ENCODE measurements at places on chromosomes 16 and 17. TPM values are rescaled to one million over a fixed set of nuclear protein-coding genes. Genes with fewer than 3 reads are reported as not detected.

- H3K4me1 ChIP-seq = peaks cover 32% of the 10 kb centered on the region
- peak; percentile 46 for DNase-seq
- no peaks in the 10 kb centered on the region for H3K27me3 ChIP-seq
- H3K36me3 ChIP-seq = no peaks in the 10 kb centered on the region
- H3K27ac ChIP-seq = peak overlapping the region; percentile 63
Observed at GRCh38 chr17:50660042-50660886, 25.6 kb downstream of the ABCC3 start.

GNAO1 gene
- total RNA-seq = 15.4 TPM

MSI2 gene
- total RNA-seq = 118 TPM

FAM20A gene
- total RNA-seq = 2.9 TPM

GRCh38 chr16:70592106-70592571 lies 54.2 kb upstream of the IL34 start:
- peak overlapping the region; percentile 79 for H3K27ac ChIP-seq
- no peaks in the 10 kb centered on the region for H3K27me3 ChIP-seq
- peaks cover 59% of the 10 kb centered on the region for H3K4me1 ChIP-seq
- H3K4me3 ChIP-seq = no peak overlapping the region
- peak; percentile 42 for DNase-seq

GAS7 gene
- 87.6 TPM for total RNA-seq

GRCh38 chr16:7397901-7398300 lies 65.3 kb downstream of the RBFOX1 start:
- peaks cover 20% of the 10 kb centered on the region for H3K4me1 ChIP-seq
- H3K4me3 ChIP-seq = no peak overlapping the region
- H3K27ac ChIP-seq = no peak overlapping the region
- no peaks in the 10 kb centered on the region for H3K27me3 ChIP-seq
- no peak for DNase-seq

MYH2 gene
- 0.33 TPM for total RNA-seq

GRCh38 chr16:49158029-49158642 lies 123.5 kb downstream of the CBLN1 start:
- H3K27ac ChIP-seq = no peak overlapping the region
- H3K36me3 ChIP-seq = no peaks in the 10 kb centered on the region
- peak; percentile 14 for DNase-seq
- H3K27me3 ChIP-seq = peaks cover 4% of the 10 kb centered on the region

DNA sequence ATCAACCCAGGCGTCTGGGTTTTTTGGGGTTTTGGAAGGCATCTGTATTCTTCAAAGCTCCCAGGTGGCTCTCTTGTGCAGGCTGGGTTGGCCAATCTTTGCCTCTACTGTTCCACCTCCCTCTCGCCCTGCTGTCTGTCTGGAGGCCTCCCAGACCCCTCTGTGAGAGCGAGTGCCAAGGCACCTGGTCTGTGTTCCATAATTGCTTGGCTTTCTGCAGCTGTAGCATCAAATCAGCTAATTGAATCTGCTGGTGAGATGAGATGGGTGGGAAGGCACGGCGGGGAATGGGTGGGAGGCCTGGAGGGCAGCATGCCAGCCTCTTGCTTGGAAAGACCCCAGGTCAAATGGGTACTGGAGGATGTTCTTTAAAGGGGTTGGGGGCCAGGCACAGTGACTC lies 52.5 kb upstream of the CLEC19A start:
- peaks cover 12% of the 10 kb centered on the region for H3K36me3 ChIP-seq
- no peak overlapping the region for H3K4me3 ChIP-seq

YBX2 gene
- total RNA-seq = 0.77 TPM

GRCh38 chr17:55089256-55089655 lies 120.7 kb downstream of the STXBP4 start:
- H3K27me3 ChIP-seq = no peaks in the 10 kb centered on the region
- H3K4me1 ChIP-seq = peaks cover 9% of the 10 kb centered on the region
- H3K27ac ChIP-seq = no peak overlapping the region

DNA sequence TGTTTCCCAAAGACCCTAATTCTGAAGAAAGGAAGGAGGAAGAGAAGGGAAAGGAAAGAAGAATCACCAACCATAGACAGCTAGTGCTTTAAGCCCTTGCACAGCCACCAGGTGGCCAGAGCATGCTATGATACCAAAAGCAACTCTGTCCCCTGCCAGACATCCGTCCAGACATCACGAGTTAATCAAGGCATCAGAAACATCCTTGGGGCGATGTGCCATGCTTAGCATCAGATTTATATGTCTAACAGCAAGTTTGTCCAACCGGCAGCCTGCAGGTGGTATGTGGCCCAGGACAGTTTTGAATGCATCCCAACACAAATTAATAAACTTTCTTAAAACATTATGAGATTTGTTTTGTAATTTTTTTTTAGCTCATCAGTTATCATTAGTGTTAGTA lies 2.9 kb upstream of the CRYBA1 start:
- H3K27me3 ChIP-seq = no peaks in the 10 kb centered on the region
- no peak overlapping the region for H3K4me3 ChIP-seq
- H3K36me3 ChIP-seq = no peaks in the 10 kb centered on the region
- no peak for DNase-seq

GNG13 gene
- total RNA-seq = not detected

PRR35 gene
- not detected for total RNA-seq

DNA sequence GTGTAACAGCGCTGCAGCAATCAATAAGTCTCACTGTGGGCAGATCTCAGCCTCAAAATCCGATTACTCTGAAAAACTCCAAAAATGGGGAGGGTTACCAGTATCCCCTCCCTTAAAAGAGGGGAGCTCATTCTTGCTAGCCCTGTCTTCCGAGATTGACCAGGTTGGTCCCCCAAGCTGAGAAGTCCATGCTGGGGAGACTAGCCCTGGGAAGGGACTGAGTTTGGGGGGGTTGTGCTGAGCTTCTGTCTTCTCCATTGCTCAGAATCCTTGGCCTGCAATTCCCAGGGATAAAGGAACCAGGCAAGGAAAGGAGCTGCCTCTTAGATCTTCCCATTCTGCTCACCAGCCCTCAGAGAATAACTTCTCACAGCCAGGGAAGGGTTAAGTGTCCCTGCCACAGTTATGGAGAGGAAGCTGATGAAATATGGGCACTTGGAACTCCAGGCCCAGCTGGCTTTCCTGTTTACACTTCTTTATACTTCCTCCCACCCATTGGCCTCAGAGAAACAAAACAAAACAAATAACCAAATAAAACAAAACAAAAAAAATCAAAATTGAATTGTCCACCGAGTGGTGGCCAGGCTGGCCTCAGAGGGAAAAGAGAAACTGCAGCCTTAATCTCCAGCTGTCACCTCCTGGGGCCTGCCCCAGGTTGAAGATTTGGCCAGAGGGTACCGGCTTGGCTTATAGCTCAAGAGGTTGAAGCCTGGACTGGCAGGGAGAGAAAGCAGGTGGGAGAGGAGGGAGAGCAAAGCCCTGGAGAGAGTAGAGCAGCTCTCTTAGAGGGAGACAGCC lies 2.6 kb downstream of the HOXB3 start:
- H3K4me3 ChIP-seq = no peak overlapping the region
- DNase-seq = no peak
- H3K27me3 ChIP-seq = peaks cover 100% of the 10 kb centered on the region

GRCh38 chr17:44599298-44600175 lies 42.3 kb downstream of the FZD2 start:
- DNase-seq = no peak
- no peak overlapping the region for H3K4me3 ChIP-seq
- no peaks in the 10 kb centered on the region for H3K36me3 ChIP-seq
- no peak overlapping the region for H3K27ac ChIP-seq
- H3K4me1 ChIP-seq = no peaks in the 10 kb centered on the region
- peaks cover 25% of the 10 kb centered on the region for H3K27me3 ChIP-seq

DNA sequence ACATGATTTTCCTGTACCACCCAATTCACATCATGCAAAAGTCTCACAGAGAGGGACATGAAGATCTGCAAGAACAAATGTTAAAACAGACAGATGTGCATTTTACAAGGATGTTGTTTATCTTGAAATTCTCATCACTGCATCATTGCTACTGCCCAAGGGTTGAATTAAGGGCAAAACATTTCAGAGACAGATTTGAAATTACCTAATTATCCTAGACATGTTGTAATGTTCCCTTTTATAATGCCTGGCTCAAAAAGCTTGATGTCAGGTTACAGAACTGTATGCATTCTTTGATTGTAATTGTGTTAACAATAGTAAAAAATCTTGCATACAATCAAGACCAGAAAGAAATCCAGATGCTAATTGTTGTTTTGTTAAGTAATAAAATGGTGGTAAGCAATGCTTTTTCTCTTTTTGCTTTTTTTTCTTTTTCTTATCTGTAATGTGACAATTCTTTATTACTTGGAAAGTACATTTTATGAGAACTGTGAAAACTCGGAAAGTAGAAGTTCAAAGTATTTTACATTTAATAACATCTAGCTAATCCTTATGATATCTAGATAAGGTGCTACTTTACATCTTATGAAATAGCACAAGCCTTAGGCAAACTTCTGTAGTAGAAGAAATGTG lies 3.6 kb upstream of the DUSP14 start:
- peaks cover 51% of the 10 kb centered on the region for H3K4me1 ChIP-seq
- no peaks in the 10 kb centered on the region for H3K36me3 ChIP-seq
- no peak for DNase-seq
- H3K27me3 ChIP-seq = no peaks in the 10 kb centered on the region

DNA sequence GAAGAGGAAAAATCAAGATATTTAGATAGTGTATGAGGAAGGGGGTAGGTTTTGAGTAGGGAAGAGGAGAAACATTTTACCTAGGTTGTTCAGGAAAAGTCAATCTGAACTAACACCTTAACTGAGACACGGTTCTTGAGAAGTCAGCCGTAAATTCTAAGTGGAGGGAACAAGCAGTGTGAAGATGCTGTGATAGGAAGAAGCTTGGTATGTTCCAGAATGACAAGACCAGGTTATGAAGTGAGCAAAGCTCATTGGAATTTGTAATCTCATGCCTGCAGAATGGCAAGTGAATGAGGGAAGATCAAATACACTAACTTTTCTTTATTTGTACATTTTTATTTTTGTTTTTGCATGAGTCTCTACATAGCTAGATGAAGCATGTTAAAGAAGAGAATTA lies 307.6 kb downstream of the ZFHX3 start:
- H3K27ac ChIP-seq = no peak overlapping the region
- H3K27me3 ChIP-seq = no peaks in the 10 kb centered on the region
- no peaks in the 10 kb centered on the region for H3K4me1 ChIP-seq
- DNase-seq = no peak
- no peaks in the 10 kb centered on the region for H3K36me3 ChIP-seq
- no peak overlapping the region for H3K4me3 ChIP-seq

- peaks cover 41% of the 10 kb centered on the region for H3K4me1 ChIP-seq
- DNase-seq = no peak
- no peak overlapping the region for H3K4me3 ChIP-seq
- no peaks in the 10 kb centered on the region for H3K27me3 ChIP-seq
Observed at GRCh38 chr16:84932681-84933080, 78.7 kb downstream of the ZDHHC7 start.

PER1 gene
- 109 TPM for total RNA-seq

KRT37 gene
- total RNA-seq = not detected

- H3K4me1 ChIP-seq = peaks cover 8% of the 10 kb centered on the region
- no peaks in the 10 kb centered on the region for H3K36me3 ChIP-seq
- DNase-seq = no peak
- H3K27me3 ChIP-seq = peaks cover 90% of the 10 kb centered on the region
- no peak overlapping the region for H3K27ac ChIP-seq
- H3K4me3 ChIP-seq = no peak overlapping the region
Observed at GRCh38 chr17:58191241-58191896, 1.2 kb upstream of the EPX start.

ZSCAN10 gene
- not detected for total RNA-seq

GRCh38 chr16:50719401-50720337 lies 22.2 kb upstream of the CYLD start:
- no peak for DNase-seq
- H3K27me3 ChIP-seq = peaks cover 21% of the 10 kb centered on the region
- H3K4me3 ChIP-seq = no peak overlapping the region
- H3K36me3 ChIP-seq = no peaks in the 10 kb centered on the region

HSD17B1 gene
- 0.99 TPM for total RNA-seq

KRTAP16-1 gene
- not detected for total RNA-seq

DNA sequence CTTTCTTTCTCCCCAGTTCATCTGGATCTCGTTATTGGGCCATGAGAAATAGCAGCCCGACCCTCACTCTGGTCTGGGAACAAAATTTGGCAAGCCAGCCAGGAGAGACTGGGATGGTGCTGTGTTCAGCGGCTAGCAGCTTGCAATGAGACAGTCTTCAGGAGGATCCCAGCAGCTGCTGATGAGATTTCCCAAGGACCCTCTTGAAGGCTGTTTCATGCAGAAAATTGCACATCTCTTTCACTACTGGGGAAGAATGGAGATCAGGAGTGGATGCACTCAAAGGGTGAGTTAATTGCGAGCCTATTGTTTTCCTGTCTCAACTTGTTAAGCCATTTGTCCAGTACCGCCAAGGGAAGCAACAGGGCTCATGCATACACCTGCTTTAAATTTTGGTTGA lies 5.5 kb upstream of the COIL start:
- H3K27ac ChIP-seq = no peak overlapping the region
- no peaks in the 10 kb centered on the region for H3K36me3 ChIP-seq
- H3K4me3 ChIP-seq = no peak overlapping the region
- no peak for DNase-seq

- DNase-seq = no peak
- no peaks in the 10 kb centered on the region for H3K36me3 ChIP-seq
- peak overlapping the region; percentile 56 for H3K27ac ChIP-seq
- H3K27me3 ChIP-seq = no peaks in the 10 kb centered on the region
- peaks cover 76% of the 10 kb centered on the region for H3K4me1 ChIP-seq
Observed at GRCh38 chr17:40306395-40306794, 2.6 kb upstream of the RARA start.

SLC5A10 gene
- total RNA-seq = not detected

DNA sequence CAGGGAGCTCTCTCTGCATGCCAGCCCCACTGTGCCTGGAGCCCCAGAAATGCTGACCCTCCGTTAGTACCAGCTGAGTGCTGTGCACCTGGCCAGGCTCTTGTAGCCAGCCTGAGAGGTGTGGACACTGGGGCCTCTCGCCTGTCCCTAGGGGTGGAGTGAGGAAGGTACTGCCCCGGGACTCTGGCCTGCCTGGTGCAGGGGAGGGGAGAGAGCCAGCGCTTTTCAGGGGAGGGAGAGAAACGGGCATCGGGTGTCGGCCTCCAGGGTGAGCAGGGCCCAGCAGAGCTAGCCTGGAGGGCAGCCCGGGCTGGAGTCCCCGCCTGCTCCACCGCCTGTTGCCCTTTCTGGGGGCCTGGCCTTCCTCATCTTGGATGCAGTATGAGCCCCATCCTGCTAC lies 13.1 kb downstream of the MAP2K3 start:
- H3K27ac ChIP-seq = peak overlapping the region; percentile 63
- peaks cover 40% of the 10 kb centered on the region for H3K36me3 ChIP-seq
- no peak overlapping the region for H3K4me3 ChIP-seq
- peaks cover 4% of the 10 kb centered on the region for H3K27me3 ChIP-seq

Data from left ventricle myocardium inferior (tissue), 1 donor.